Calu3 (cell line): ENCODE measurements at places on chromosomes 16 and 17.

- DNase-seq, result no peak
Observed at GRCh38 chr17:27495460-27495859, 39.2 kb downstream of the KSR1 start.

GRCh38 chr17:34739386-34739785 is 160.0 kb downstream of the TMEM132E start:
- DNase-seq, result no peak

DNA sequence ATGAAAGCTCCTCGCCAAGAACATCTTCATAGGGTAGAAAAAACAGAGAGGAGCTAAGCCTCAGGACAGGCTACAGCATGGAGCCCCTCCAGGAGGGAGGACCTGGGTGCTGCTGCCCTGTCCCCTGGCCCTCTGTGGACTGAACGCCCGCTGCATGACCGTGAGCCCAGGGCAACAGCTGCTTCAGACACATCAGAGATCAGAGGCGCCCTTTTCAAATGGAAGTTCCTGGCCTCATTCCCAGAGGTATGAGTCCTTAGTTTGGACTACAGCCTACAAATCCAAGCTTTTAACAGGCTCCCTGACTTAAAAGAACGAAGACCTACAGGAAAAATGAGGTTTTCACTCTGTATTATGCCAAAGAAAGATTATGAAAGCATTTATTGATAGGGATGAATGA is 48.5 kb downstream of the ZNF18 start:
- DNase-seq, result no peak

GRCh38 chr17:57288040-57288772 is 31.9 kb downstream of the MSI2 start:
- no peak for DNase-seq

DNA sequence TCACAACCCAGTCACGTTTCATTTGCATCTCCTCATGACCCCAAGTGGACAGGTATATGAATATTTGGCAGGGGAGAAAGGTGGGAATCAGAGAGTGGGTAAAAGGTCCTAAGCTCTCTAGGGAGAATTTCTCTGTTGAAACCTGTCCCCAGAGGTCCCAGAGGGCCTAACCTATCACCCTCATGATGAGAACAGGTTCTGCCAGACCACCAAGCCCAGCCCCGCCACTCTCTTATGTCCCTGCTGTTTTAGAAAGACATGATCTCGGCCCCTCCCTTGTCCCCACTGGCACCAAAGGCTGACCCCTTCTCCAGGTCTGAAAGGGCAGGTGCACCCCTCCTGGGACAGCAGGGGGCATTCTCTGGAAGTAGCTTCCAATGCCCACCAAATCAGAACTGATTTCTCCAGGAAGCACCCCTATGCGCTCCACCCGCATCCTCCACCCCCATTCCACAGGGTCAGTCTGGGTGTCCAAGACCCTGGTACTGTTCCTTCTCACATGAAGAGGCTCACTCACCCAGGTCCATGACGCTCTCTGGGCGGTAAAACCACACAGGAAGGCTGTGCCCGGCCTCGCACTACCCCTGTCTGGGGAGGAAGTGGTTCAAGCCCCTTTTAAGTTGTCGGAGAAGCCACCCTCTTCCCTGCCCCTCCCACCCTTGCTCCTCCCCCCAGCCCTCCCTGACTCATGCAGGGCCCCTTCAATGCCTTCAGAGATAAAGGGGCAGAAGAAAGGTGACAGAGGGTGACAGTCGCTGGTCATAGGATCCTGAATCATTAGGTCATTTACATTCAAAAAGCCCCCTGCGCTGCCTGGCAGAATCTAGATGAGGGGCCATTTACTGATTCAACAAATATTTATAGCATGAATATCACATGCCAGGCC is at the start of gene CCR7:
Gene CCR7 (minus strand): TSS at position 590 of the 886 bp plus-strand sequence. CDS start 63 bp downstream, at position 527.
- DNase-seq, result peak; percentile 43

DNA sequence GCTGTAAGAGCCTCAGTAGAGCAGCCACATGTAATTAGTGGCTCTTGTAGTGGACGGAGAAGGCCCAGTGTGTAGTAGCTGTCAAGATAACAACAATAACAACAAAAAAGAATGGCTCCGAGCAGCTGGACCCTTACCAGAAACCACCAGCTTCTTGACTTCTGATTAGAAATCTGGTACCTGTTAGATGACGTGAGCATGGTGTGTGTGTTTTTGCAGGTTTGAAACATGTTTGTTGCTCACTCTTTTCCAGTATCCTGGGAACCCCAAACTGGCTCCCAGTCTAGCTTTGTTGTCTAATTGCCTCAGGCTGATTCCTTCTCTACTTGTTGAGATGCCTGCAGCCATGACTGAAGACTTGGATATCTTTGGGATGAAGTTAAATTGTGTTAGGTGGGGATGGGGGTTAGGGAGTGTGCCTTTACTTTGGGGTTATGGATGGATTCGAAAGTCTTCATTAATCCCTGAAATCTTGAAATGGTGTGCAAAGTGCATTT is 21.0 kb downstream of the IGF2BP1 start:
- no peak for DNase-seq

GRCh38 chr17:4483012-4483840 is 15.5 kb upstream of the SPNS2 start:
- DNase-seq, result peak; percentile 72

GRCh38 chr17:410543-411401 is 58.2 kb upstream of the RPH3AL start:
- DNase-seq, result peak; percentile 5

DNA sequence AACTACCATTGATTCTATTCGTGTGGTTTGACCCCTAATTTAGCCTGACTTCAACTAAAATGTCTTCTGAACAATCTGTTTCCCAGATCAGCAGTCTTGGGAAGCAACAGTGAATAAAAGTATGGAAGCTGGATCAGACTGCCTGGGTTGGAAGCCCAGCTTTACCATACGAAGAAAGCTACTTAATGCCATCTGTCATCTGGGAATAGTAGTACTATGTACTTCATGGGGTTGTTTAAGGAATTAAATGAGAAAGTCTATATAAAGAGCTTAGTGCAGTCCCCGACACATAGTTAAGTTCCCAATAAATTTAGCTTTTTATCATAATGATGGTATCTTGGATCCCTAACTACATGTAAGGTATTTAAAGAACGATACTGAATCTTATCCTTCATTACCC is 151.5 kb upstream of the ERCC4 start:
- DNase-seq, result no peak

DNA sequence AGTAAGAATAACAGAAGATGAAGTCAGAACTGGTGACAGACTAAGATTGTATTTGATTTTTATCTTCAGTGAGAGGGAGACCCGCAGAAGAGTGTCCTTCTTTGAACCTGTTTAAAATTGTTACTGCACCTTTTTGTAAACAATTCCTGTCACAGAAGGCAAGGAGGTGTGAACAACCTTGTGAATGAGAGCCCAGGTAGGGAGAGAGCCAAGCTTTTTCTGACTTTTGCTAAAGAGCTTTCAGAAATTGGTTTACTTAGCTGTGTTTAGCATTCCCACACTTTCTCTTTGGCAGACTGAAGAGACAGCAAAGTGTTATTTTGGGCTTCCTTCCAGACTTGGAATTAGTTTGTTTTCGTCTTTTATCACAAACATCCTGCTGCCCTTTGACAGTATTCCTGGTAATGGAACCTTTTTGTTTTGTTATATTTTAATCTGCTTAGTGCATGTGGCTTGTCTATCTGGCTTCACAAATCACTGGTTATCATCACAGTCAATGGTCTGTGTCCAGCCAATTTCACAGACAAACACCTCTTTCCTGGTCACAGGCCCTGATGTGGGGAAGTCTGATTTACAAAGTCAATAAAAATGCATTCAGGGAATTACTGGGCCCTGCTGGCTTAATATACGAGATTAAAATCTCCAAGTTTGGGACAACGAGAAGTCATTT is 85.7 kb upstream of the HS3ST2 start:
- no peak for DNase-seq

DNA sequence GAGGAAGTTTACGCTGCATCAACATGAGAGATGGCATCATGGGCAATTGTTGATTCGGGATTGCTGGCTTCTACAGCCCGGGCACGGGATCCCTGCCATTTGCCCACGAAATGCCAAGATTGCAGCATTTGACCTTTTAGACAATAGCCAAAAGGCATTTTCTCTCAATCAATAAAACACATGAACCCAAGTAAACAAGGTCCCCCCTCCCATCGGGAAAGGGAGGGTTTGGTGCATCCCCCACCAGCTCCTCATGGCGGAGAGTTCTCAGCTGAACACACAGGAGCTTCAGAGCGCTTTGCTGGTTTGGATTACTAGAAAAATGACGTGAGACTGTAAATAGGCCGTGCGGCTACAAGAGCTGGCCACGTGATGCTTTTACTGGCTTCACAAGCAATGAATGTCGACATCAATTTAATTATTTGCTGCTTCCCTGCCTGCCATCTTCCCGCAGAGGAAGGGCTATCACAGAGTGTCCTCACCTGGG is 147.6 kb downstream of the C16orf95 start:
- no peak for DNase-seq

- no peak for DNase-seq
Observed at GRCh38 chr16:51500306-51500705, 349.2 kb upstream of the SALL1 start.

DNA sequence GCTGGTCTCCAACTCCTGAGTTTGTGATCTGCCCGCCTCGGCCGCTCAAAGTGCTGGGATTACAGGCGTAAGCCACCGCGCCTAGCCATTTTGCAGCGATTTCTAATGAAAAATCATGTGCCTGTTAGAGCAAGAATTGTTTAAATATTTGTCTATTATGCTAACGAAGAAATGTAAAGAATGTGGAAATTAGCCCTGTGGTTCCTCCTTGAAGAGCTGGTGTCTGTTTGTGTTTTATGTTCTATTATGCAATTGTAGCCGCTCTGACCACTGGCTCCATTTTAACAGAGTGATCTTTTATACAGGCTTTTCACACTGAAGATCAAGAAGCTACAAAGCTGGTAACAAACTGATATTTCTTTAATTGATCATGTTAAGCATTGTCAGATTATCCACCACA is 217.3 kb downstream of the USP22 start:
- no peak for DNase-seq

DNA sequence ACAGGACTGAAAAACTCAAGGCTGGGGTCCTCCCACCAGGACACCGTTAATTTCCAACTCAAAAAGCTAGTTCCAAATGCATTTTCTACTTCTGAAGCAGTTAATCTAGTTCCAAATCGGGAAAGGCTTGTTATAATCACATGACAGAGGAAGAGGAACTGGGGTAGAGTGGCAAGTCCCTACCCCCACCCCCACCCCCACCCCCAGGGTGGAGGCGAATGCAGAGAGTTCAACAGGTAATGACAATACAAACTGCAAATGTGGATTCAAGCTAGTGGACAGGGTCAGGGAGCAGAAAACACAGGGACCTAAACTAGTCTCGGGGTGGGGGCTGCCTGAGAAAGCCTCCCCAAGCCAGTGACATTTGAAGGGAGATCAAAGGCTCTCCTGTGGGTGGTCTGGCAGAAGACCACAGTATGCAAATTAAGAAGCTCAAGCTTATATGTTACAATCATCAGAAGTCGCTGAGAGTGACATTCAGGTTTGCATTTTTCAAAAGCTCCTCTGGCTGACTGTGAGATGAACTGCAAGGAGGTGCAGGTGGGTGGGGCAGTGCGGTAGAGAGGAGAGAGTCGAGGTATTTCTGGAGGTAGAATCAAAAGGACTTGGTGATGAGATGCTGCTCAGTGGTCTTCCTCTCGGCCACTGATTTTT is 56.4 kb upstream of the SLC25A19 start:
- DNase-seq, result peak; percentile 22

DNA sequence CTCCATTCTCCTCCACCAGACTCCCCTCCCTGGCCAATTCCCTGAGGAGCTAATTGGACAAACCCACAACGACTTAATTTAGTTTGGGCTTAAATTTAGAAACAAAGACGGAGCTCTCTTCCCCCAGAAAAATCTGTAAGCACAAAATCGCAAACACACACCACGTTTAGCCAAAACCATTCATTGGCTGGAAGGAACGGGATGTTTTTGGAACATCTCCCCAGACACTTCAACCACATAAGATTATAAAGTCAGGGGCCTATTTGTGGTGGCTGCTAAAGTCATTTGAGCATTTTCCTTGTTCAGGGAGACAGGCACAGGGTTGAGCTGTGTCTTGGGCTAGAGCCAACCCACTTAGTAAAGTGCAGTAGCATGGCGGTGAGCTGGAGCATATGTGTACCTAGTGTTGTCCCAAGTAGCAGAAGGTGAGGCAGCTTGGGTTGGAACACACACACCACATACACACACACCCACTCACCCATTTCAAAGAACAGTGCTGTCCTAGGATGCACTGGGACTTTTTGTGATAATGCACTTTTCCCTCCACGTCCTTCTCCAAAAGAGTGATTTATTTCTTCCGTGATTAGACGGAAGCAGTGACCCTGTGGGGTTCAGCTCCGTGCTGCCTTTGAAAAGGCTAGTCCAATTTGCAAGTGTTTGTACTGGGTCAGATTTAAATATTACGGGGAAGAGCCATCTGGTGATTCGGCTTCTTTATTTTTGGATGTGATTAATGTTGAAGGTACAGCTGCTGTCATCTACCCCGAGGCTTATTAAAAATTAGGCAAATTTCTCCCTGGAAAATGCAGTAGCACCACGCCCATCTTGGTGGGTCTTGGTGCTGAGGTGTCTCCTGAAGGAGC is 32.2 kb downstream of the ELAC2 start:
- DNase-seq, result no peak

DNA sequence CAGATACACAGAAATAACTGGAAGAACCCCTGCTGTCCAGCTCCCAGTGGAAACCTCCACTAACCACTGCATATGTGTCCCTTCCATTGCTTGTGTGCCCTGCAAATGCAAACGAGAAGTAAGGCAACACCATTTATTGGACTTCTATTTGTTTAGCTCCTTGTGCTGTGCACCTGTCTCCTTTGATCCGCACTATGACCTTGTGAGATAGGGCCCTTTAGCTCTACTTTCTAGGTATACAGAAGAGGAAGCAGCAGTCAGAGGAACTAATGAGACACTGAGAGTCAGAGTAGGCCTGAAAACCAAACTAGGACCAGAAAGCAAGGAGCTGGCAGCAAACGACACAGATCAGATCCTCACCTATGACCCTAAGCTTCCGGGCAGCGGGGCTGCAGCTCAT is 22.4 kb downstream of the SOX9 start:
- no peak for DNase-seq

- no peak for DNase-seq
Observed at GRCh38 chr17:55785181-55785580, 34.3 kb downstream of the PCTP start.

GRCh38 chr16:24045641-24046040 is 209.9 kb downstream of the PRKCB start:
- peak; percentile 25 for DNase-seq

GRCh38 chr17:75729351-75729750 is 8.1 kb downstream of the ITGB4 start:
- DNase-seq, result no peak

- DNase-seq, result peak; percentile 62
Observed at GRCh38 chr17:81923302-81924260, 4.0 kb downstream of the MAFG start.

DNA sequence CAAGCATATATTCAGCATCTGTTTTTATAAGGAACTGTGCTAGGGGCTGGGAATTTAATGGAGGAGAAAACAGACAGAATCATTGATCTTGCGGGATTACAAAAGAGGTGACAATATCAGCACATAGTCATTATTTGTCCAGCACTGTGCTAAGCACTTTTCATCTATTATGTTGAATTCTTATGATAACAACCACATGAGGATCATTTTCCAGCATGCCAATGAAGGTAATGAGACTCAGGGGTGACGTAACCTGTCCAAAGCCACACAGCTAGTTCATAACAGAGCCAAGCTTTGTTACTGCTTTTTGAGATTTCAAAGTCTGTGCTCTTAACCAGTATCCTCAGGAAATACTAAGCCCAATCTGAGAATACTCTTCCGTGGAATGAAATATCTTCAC is 503.3 kb downstream of the CDH13 start:
- DNase-seq, result no peak

GRCh38 chr16:88746506-88746905 is 38.5 kb downstream of the PIEZO1 start:
- DNase-seq, result no peak
